Smooth muscle cell of the pulmonary artery (primary cell): ENCODE measurements at places on chromosomes 4 and X. TPM values are rescaled to one million over a fixed set of nuclear protein-coding genes. Genes with fewer than 3 reads are reported as not detected.

ELF4 gene
- 13.4 and 15.6 TPM in 2 replicates for total RNA-seq

SERTM2 gene
- 0.03 TPM in 1 of 2 replicates, not detected in the other for total RNA-seq

CHIC1 gene
- total RNA-seq: 8.1 and 10.2 TPM in 2 replicates

CT45A1 gene
- total RNA-seq: not detected in 2 replicates

BEX5 gene
- not detected in 2 replicates for total RNA-seq
